ENCODE measurements at places on chromosomes 1 and 21. TPM values are rescaled to one million over a fixed set of nuclear protein-coding genes. Genes with fewer than 3 reads are reported as not detected.

- no peaks in the 10 kb centered on the region for H3K27me3 ChIP-seq
- H3K4me3 ChIP-seq: no peak overlapping the region
- peaks cover 10% of the 10 kb centered on the region for H3K4me1 ChIP-seq
- H3K27ac ChIP-seq: no peak overlapping the region
Observed at GRCh38 chr1:1826356-1827088, 48.3 kb upstream of the NADK start.

Gene PCP4L1
- total RNA-seq: not detected

- peaks cover 57% of the 10 kb centered on the region for H3K36me3 ChIP-seq
- no peaks in the 10 kb centered on the region for H3K27me3 ChIP-seq
- DNase-seq: no peak
Observed at GRCh38 chr1:182574156-182574555, 14.9 kb downstream of the RNASEL start.

Gene C1orf94
- not detected for total RNA-seq

DNA sequence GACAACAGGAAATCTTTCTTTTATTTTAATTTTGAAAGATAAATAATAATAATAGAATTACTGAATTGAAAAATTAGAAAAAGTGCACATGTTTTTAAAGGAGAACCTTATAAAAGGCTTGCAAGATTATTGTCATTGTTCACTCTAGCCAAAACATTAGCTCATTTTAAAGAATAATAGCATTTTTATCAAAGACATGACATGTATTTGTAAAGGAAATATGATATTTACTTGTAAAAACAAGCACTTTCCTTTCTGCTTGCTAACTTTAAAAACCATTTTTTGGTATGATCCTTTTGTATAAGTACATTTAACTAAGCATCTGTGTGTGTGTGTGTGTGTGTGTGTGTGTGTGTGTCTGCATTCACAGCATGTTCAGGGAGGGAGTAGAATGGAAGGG is 156.3 kb upstream of the C1orf87 start:
- DNase-seq: no peak
- no peak overlapping the region for H3K4me3 ChIP-seq
- no peaks in the 10 kb centered on the region for H3K36me3 ChIP-seq
- no peak overlapping the region for H3K27ac ChIP-seq
- H3K4me1 ChIP-seq: no peaks in the 10 kb centered on the region
- H3K27me3 ChIP-seq: no peaks in the 10 kb centered on the region

DNA sequence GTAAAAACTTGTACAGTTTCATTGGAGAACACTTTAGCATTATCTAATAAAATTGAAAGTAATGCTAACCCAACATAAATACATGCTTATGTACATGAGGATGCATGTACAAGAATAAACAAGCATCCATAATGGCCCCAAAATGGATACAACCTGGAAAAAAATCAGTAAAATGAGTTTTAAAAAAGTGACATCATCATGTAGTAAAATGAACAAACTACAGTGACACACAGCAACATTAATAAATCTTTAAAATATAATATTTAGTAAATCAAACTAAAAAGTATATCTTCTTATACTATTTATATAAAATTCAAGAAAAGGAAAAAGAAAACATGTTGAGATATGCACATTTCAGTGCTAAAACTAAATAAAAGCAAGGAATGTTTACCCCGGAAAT is 140.5 kb downstream of the CLEC20A start:
- H3K4me3 ChIP-seq: no peak overlapping the region
- no peak overlapping the region for H3K27ac ChIP-seq
- H3K27me3 ChIP-seq: no peaks in the 10 kb centered on the region

Gene EDN2
- total RNA-seq: not detected

Gene PTTG1IP
- 99.0 TPM for total RNA-seq

GRCh38 chr1:23466423-23466989 is 17.5 kb downstream of the ASAP3 start:
- H3K27ac ChIP-seq: no peak overlapping the region
- H3K27me3 ChIP-seq: peaks cover 2% of the 10 kb centered on the region
- no peaks in the 10 kb centered on the region for H3K36me3 ChIP-seq
- no peak for DNase-seq
- no peaks in the 10 kb centered on the region for H3K4me1 ChIP-seq

Gene SPRR4
- total RNA-seq: not detected

- H3K4me3 ChIP-seq: no peak overlapping the region
- peak; percentile 9 for DNase-seq
- no peaks in the 10 kb centered on the region for H3K36me3 ChIP-seq
- H3K27ac ChIP-seq: no peak overlapping the region
Observed at GRCh38 chr1:206631085-206631509, 4.2 kb upstream of the DYRK3 start.

- peaks cover 51% of the 10 kb centered on the region for H3K4me1 ChIP-seq
- H3K4me3 ChIP-seq: peak overlapping the region; percentile 78
- H3K27me3 ChIP-seq: no peaks in the 10 kb centered on the region
- DNase-seq: peak; percentile 37
- peak overlapping the region; percentile 47 for H3K27ac ChIP-seq
- no peaks in the 10 kb centered on the region for H3K36me3 ChIP-seq
Observed at GRCh38 chr1:35808450-35809113, 766 bp downstream of the AGO4 start.

GRCh38 chr1:8667869-8668594 is 149.4 kb downstream of the RERE start:
- peaks cover 20% of the 10 kb centered on the region for H3K4me1 ChIP-seq
- no peaks in the 10 kb centered on the region for H3K27me3 ChIP-seq
- no peaks in the 10 kb centered on the region for H3K36me3 ChIP-seq

GRCh38 chr1:96362623-96363022 is 359.0 kb upstream of the PTBP2 start:
- no peak overlapping the region for H3K27ac ChIP-seq
- H3K27me3 ChIP-seq: no peaks in the 10 kb centered on the region
- no peaks in the 10 kb centered on the region for H3K36me3 ChIP-seq
- no peaks in the 10 kb centered on the region for H3K4me1 ChIP-seq
- H3K4me3 ChIP-seq: no peak overlapping the region
- DNase-seq: peak; percentile 48

DNA sequence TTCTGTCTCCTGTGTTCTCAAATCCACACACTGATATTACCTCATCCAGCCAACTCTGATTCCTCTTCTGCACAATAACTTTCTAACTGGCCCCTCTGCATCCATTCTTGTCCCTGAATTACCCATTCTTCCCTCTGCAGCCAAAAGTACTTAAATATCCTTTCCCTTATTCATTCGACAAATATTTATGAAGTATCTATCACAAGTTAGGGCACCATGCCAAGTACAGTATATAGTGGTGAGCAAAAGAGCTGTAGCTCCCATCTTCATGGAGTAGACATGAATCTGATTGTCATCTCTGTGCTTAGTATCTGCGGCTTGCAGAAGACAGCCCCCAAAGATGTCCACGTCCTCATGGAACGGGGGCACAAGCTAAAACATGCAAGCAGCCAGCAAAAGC is 316.8 kb downstream of the SETD4 start:
- H3K27ac ChIP-seq: no peak overlapping the region
- no peaks in the 10 kb centered on the region for H3K4me1 ChIP-seq
- no peak overlapping the region for H3K4me3 ChIP-seq
- DNase-seq: no peak
- no peaks in the 10 kb centered on the region for H3K36me3 ChIP-seq
- no peaks in the 10 kb centered on the region for H3K27me3 ChIP-seq

DNA sequence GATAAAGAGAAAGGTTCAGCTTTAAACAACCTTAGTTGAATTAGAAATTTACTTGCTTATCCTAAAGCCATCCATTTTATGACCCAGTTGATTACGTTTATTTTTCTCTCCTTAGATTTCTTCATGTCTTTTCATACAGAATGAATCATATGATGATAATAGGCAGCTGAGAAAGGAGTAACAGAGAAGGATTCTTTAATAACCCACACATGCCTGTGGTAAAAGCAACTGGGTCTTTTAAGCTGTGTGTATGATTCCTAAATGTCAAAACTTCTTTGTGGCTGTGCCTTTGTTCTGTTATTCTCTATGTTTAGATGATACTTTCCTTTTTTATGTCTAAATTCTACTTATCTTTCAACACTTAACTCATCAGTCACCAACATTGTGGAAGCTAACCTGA is 626.5 kb downstream of the NCAM2 start:
- H3K27me3 ChIP-seq: no peaks in the 10 kb centered on the region
- no peak overlapping the region for H3K4me3 ChIP-seq
- DNase-seq: no peak
- no peak overlapping the region for H3K27ac ChIP-seq

DNA sequence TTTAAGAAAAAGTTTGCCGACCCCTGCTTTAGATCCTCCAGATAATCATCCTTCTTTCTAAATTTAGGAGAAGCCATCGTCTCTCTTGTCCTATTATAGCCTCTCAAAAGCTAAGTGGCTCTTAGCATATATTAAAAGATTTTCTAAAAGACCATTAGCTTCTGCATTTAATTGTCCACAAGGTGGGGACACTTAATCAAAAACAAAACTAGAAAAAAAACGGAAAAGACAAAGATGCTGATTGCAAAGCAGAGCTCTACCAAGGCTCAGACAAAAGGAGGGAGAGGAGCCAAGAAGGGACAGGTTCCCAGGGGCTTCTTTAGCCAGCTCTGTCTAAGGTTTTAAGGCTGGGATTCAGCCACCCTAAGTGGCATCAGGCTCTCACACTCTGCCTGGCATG is 128.3 kb upstream of the HMGB4 start:
- no peaks in the 10 kb centered on the region for H3K36me3 ChIP-seq
- no peaks in the 10 kb centered on the region for H3K27me3 ChIP-seq
- DNase-seq: no peak

Gene MYOM3
- not detected for total RNA-seq

Gene CEP104
- 20.5 TPM for total RNA-seq

DNA sequence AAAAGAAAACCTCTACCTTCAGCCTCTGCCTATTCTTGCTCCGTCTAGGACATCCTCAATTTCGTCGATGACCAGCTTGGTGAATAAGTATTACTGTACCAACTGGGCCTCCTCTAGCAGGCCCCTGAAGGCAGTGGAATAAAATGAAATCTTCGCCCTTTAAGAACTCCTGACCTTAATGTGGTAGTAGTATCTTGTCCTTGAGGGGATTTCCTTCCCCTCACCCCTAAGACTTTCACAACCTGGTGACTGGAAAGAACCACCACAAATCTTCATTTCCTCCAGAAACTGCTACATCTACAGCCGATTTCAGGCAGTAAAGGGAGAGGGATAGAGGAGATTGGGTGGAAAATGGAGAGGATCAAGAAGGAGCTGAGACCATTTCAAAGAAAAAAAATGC is 1.6 kb upstream of the HAX1 start:
- peaks cover 33% of the 10 kb centered on the region for H3K4me1 ChIP-seq
- no peak overlapping the region for H3K4me3 ChIP-seq
- H3K27me3 ChIP-seq: no peaks in the 10 kb centered on the region

DNA sequence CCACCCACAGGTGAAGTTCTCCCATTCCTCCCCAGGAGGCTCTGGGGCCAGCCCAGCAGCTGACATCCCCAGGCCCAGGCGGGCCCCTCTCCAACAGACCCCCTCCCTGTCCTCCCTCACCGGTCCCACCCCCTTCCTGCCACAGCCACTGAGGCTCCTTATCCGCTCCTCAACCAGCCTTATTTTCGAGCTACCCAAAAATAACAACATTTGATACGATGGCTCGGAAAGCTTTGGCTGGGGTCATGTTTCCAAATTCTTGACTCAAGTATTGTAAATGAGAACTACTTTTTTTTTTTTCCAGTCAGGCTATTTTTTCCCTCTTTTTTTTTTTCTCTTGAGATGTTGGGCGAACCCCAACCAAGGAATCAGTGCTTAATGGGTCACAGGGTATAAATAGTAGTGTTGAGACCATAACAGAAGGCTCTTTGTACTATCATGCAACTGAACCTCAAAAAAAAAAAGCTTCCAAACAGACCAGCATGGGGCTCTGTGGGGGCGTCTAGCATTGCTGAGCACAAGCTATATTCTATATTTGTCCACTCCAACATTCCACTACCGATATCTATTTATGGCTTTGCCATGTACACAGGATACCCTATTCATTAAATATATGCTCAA is 27.2 kb downstream of the IRF2BP2 start:
- no peak for DNase-seq
- no peaks in the 10 kb centered on the region for H3K27me3 ChIP-seq
- H3K4me1 ChIP-seq: no peaks in the 10 kb centered on the region
- no peak overlapping the region for H3K4me3 ChIP-seq
- no peaks in the 10 kb centered on the region for H3K36me3 ChIP-seq

Gene AJAP1
- total RNA-seq: 0.47 TPM

GRCh38 chr1:25889470-25889869 is 14.0 kb upstream of the PAQR7 start:
- no peak overlapping the region for H3K4me3 ChIP-seq
- no peak for DNase-seq
- no peaks in the 10 kb centered on the region for H3K4me1 ChIP-seq
- no peaks in the 10 kb centered on the region for H3K36me3 ChIP-seq
- H3K27me3 ChIP-seq: no peaks in the 10 kb centered on the region

Gene KRTAP13-2
- total RNA-seq: not detected

DNA sequence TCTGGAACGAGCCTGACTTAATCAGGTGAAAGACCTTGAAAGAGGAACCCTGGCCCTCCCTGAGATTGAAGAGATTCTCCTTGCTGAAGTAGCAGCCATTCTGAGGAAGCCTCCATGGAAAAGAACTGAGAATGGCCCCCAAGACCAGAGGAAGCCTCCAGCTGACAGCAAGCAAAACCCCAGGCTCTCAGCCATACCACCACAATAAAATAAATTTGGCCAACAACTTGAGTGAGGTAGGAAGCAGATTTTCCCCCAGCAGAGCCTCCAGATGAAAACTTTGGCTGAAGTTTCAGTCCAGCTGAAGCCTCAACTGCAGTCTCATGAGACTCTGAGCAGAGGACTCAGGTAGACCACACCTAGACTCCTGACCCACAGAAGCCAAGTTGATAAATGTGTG is 34.0 kb upstream of the SLAMF9 start:
- DNase-seq: no peak
- no peak overlapping the region for H3K4me3 ChIP-seq
- no peaks in the 10 kb centered on the region for H3K36me3 ChIP-seq
- H3K4me1 ChIP-seq: no peaks in the 10 kb centered on the region
- no peak overlapping the region for H3K27ac ChIP-seq
- no peaks in the 10 kb centered on the region for H3K27me3 ChIP-seq

DNA sequence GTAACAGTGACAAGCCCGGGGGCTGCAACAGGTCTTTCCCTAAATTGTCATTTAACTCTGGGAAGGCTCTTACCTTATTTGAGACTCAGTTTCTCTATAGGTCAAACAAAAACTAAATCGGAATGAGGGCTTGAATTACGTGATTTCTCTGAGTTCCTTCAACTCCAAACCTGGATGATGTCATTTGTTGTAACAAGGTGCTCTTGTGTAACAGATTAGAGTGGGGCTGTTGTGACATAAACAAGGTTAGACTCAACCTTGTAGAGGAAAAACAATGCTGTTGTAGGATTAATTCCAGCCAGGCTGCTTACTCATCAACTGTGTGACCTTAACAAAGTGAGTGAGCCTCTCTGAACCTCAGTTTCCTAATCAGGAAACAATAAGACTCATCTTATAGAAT is 74.4 kb downstream of the SUSD4 start:
- no peak for DNase-seq
- no peaks in the 10 kb centered on the region for H3K27me3 ChIP-seq
- no peaks in the 10 kb centered on the region for H3K36me3 ChIP-seq
- no peaks in the 10 kb centered on the region for H3K4me1 ChIP-seq
- no peak overlapping the region for H3K27ac ChIP-seq

GRCh38 chr1:11719313-11720032 is 16.5 kb upstream of the AGTRAP start:
- peak overlapping the region; percentile 15 for H3K27ac ChIP-seq
- peaks cover 18% of the 10 kb centered on the region for H3K4me1 ChIP-seq
- no peaks in the 10 kb centered on the region for H3K27me3 ChIP-seq

- no peak overlapping the region for H3K4me3 ChIP-seq
- H3K27me3 ChIP-seq: no peaks in the 10 kb centered on the region
- no peaks in the 10 kb centered on the region for H3K4me1 ChIP-seq
- DNase-seq: no peak
Observed at GRCh38 chr1:61101536-61101935, 19.2 kb downstream of the NFIA start.

Measured in CD4-positive, alpha-beta T cell (primary cell).